ENCODE measurements at places on chromosomes 16 and 17.
A peak's percentile ranks its signal among the peaks of the same experiment; 100 is the strongest.

DNA sequence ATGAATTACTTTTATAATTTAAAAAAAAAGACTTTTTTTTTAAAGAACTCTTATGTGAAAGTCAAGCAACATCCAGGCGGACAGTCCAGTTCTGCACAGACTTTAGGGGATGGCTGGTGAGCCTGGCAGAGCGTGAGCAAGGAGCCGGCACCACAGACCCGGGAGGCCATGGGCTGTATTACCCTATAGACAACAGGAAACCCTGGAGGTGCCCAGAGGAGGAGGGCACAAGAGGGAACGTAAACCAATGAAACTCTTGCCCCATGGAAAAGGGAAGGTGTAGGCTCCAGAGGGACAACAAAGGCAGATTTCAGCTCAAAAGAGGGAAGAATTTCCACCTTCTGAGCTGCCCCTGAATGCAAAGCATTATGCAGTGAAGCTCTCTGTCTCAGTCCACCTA lies 25.5 kb upstream of the RPH3AL start:
- DNase-seq, result no peak

- DNase-seq, result peak; percentile 76
These were observed at the start of gene UBTF for GRCh38 chr17:44219616-44220212. UBTF (minus strand) TSS chr17:44219675; CDS start chr17:44218229, 1,446 bp downstream.

DNA sequence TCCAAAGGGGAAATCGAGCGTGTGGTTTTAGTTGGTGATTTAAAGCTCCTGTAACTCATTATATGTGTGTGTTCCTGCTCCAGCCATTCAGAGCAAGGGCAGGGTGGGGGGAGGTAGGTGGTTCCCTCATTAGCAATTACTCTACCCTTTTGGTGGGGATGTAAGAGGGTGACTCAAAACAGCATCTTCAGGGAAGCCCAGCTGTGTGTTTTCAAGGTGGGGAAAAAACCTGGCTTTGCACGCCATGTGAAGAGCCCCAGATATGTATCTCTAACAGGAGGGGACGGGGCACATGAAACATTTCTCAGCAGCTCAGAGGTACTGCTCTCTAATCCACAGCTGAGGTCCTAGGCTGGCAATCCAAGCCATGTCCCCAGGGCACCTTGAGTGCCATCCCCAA lies 241.3 kb upstream of the ZFHX3 start:
- DNase-seq, result no peak

- DNase-seq, result no peak
These were observed 5.7 kb downstream of the HS3ST3B1 start for GRCh38 chr17:14306596-14306995.

DNA sequence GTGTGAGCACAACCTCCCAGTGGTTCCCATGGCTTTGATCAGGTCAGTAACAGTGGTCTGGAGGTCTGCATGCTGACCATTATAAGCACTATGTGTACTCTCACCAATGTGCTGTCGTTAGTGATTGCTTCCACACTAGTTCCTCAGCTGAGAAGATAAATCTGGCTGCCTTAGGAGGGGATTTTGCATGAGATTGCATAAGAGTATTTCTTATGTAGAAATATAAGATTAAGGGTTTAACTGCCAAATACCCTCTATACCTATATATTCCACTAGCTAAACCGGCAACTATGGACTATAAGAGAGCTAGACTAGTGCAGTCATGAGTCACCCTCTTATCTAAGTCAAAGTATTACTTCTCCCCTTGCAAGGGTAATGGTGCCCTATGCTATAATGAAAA lies 580.2 kb downstream of the CDH11 start:
- no peak for DNase-seq

DNA sequence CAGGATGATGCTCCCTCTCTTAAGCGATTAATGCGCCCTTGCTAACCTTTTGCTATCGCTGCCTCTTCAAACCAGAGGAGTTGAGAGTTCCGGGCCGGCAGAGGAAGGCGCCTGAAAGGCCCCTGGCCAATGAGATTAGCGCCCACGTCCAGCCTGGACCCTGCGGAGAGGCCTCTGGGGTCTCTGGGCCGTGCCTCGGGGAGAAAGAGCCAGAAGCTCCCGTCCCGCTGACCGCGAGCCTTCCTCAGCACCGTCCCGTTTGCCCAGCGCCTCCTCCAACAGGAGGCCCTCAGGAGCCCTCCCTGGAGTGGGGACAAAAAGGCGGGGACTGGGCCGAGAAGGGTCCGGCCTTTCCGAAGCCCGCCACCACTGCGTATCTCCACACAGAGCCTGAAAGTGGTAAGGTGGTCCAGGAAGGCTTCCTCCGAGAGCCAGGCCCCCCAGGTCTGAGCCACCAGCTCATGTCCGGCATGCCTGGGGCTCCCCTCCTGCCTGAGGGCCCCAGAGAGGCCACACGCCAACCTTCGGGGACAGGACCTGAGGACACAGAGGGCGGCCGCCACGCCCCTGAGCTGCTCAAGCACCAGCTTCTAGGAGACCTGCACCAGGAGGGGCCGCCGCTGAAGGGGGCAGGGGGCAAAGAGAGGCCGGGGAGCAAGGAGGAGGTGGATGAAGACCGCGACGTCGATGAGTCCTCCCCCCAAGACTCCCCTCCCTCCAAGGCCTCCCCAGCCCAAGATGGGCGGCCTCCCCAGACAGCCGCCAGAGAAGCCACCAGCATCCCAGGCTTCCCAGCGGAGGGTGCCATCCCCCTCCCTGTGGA lies 16.0 kb upstream of the STH start:
- DNase-seq, result no peak

DNA sequence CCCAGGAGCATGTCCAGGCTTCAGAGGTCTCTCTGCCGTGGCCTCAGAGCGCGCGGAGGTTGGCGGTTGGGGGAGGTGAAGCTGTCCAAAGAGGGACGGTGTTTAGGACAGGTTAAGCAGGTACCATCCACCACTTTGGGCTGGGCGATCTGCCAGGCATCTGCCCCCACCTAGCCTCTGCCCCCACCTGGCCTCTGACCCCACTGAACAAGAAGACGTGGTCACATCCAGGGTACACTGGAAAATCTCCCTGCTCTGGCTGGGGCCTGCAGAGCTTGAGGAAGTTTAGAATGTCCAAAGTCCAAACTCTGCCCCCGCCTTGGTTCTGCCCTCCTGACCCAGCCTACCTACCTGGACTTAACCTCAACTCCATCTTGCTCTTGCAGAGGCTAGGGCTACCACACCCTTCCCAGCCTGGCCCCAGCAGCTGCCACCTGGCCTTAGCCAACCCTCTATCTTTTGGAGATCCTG lies 1.6 kb downstream of the ITGA3 start:
- no peak for DNase-seq

DNA sequence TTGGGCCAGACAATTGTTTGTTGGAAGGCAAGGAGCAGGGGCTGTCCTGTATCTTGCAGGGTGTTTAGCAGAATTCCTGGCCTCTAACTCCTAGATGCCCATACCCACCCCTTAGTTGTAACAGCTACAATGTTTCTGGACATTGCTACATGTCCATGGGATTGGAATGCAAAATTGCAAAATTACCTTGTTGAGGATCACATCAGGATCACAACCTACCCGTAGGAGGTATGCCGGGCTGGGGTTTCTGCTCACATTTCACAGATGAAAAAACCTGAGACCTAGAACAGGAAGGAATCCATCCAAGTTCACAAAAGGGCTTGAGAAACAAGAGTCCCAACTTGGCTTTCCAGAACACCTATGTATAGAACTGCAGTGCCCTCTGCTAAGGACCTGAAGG lies 22.7 kb downstream of the NOG start:
- DNase-seq, result no peak

- no peak for DNase-seq
These were observed 118.6 kb downstream of the PRKCA start for GRCh38 chr17:66420961-66421371.

DNA sequence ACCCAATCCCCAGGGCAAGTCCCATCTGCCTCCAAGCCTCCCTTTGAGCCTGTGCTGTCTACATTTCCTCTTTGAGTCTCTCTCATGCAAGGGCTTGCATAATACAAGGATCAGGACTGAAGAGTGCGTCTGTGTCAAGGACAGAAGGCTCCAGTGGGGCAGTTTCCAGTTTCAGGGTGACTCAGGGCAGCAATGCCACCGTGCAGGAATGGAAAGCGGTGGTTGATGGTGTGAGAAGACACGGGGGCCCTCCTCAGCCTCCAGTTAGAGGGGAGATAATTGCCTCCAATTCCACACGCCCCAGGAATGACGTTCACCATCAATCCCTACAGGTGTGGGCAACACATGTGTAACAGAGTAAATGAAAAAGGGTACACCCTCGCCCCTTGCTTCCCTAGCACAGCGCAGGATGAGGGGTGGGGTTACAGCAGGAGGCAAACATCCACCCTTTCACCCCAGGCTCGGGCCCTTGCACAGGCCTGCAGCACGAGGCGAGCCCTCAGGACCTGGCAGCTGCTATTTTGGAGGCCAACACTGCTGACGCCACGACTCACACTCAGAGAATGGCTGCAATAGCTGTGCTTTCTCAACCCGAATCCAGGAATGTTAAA lies 24.8 kb upstream of the SLC25A19 start:
- no peak for DNase-seq

DNA sequence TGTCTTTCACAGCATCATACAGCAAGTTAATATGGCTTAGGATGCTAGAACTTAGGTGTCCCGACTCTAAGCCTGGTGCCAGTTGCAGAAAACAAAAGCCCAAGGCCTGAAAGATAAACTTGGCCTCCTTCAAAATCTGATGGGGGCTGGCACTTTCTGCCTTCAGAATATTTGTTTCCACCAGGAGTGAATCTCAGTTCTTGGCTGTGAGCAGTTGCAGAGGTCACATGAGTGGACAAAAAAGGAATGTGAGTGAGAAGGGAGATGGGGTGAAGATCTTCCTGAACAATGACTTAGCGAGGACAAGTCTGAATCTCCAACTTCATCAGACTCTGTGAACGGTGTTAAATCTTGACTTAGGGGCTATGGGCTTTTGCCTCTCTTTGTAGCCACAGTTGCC lies 46.6 kb downstream of the HOXB1 start:
- no peak for DNase-seq

DNA sequence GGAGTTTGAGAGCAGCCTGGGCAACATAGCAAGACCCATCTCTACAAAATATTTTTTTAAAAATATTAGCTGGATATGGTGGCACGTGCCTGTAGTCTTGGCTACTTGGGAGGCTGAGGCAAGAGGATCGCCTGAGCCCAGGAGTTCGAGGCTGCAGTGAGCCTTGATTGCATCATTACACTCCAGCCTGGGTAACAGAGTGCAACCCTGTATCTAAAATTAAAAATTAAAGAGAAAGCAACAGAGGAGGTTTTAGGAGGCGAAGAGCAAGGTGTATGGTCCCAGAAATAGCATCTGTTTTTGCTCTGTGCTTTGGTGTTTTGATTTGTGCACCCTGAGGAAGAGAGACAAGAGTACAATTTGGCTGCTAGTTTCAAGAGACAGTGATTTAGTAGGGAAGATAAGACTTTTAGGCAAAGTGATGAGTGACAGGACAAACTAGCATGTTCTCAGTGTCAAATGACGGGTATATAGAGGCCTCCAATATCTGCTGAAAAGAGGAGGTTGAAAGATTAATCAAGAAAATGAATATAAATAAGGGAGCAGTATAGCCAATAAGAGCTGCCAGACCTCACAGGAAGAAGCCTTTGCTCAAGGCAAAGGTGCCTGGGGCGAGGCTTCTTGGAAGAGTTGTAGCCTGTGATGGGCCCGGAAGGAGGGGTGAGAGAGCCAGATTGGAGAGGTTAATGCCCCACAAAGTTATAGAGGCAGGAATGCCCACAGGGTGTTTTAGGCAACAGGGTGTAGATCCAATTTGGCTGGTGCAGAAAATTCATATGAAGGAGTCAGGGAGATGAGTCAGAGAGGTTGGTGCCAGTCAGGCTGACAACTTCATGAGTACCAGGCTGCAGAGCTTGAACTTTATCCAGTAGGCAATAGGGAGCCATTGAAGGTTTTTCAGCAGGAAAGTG lies 11.4 kb downstream of the HLF start:
- no peak for DNase-seq

- no peak for DNase-seq
These were observed 43.0 kb downstream of the GAN start for GRCh38 chr16:81357711-81358260.

DNA sequence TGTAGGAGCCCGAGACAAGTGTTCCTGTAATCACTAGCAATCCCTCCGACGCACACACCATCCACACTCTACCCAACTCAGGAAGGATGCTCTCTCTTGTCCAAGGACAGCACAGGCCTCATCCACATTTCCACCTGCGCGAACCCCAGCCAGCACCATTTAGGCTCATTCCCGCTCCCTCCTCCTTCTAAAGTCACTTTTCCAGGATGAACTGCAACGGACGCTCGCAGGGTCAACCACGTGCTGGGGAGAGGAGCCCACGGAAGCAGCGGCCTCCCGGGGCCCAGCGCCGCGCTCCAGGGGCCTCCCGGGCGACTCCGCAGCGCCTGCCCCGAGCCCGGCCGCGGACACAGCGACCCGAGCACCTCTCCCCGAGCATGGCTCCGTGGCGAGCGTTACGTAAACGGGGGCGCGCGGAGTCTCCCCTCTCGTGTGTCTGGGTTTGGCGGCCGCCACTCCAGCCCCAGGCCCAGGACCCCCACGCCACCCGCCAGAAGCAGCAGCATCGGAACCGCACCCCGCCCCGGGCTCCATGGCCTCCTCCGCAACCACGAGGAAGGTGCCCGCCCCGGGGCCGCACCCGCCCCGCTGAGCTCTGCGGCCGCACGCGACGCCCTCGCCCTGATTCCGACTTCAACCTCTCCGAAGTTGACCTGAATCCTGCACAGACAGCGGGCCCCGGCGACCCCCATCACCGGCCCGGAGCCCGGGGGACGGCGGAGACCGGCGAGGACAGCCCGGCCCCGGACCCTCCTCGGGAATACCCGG lies 668 bp downstream of the USP36 start:
- no peak for DNase-seq

- no peak for DNase-seq
These were observed 45.8 kb downstream of the WNT3 start for GRCh38 chr17:46772475-46773220.

DNA sequence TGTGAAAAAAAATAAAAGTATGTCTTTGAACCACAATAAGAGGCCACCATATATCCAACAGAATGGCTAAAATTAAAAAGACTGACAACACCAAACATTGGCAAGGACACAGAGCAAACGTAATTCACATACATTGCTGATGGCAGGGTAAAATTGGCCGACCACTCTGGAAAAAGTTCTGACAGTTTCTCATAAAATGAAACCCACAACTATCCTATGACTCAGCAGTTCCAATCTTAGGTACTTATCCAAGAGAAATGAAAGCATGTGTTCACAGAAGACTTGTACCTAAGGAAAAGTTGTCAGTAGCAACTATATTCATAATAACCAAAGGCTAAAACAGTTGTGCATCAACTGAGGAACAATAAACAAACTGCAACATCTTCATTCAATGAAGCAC lies 357.3 kb upstream of the XYLT1 start:
- no peak for DNase-seq

GRCh38 chr17:37789021-37789565 lies 44.2 kb upstream of the HNF1B start:
- no peak for DNase-seq
